ENCODE measurements at places on chromosomes 5 and 9. TPM values are rescaled to one million over a fixed set of nuclear protein-coding genes. Genes with fewer than 3 reads are reported as not detected.
A peak's percentile ranks its signal among the peaks of the same experiment; 100 is the strongest.

CAMK4 gene
- 3.5 TPM for total RNA-seq

IQGAP2 gene
- total RNA-seq: 1.9 TPM

ANKRD31 gene
- total RNA-seq: 0.07 TPM

IL33 gene
- total RNA-seq: not detected

IL13 gene
- not detected for total RNA-seq

GRCh38 chr9:93690618-93691017 is 114.2 kb downstream of the PHF2 start:
- DNase-seq: no peak

GRCh38 chr5:73300337-73301207 is 127.6 kb downstream of the TMEM174 start:
- no peak for DNase-seq

DNA sequence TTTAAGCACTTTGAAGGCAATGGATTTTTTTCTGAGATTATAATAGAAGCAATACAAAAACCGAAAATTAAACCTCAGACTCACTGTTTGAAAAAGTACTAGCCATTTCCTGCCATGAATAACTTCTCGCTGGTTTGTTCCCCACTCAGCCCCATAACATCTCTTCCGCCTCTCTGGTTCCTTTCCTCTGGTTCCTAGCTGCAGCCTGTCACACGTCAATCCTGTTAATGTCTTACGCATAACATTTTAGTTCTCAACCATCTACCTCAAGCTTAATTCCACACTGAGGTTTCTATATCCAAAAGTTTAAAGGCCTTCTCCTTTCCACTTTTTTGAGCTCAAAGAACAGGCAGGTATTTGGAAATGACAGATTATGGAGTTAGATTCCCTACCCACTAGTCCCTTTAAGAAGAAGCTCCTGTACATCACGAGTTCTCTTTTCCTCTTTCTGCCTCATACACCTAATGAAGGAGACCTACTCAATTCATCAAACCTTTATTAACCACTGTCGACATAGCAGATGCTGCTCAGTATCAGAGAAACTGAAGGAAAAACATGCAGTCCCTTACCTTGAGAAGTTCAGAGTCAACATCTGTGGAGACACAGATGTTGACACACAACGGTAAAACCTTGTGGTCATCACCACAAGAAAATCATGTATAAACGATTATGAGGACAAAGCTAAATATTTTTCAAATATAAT is 243.0 kb upstream of the PTGER4 start:
- no peak for DNase-seq

DNA sequence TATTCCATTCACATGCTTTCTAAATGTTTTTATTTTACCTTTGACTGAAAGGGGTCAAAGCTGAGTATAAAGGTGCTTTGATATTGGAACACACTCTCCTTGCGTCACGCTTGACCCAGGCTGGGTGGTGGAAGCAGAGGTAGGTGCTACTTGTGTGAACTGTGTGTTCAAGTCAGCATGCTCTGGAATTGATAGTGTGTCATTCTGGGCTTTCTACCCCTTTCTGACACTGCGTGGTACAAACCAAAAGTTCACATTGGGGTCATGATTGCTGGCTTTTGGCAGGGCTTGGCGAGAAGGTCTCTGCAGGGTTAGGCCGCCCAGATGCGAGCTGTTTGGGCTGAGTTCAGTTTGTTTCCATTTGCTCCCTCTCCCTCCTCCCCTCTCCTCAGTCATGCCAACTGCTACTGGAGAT is 131.8 kb downstream of the ADAMTSL1 start:
- no peak for DNase-seq

- no peak for DNase-seq
Observed at GRCh38 chr9:128160603-128160987, 530 bp downstream of the BBLN start.

- no peak for DNase-seq
Observed at GRCh38 chr9:131277287-131277909, 1.1 kb upstream of the FAM78A start.

- DNase-seq: no peak
Observed at GRCh38 chr5:117681431-117682254, 1107.0 kb upstream of the SEMA6A start.

DNA sequence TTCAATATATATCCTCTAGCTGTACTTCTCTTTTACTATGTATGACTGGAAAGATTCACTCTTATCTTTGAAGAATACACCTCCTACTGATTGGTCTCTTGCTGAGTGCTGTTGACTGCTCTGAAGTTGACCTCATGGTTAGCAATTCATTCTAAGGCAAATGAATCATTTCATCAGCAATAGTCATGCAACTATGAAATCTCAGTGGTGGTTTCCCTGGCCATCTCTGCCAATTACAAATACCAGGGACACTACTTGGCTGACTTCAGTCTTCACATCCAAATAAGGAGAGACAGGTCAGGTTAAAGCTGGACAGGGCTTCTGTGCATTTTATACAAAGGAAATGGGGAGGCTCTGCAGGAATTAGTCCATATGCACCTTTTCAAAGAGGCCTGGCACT is 333.5 kb upstream of the ACTBL2 start:
- peak; percentile 99 for DNase-seq

DNA sequence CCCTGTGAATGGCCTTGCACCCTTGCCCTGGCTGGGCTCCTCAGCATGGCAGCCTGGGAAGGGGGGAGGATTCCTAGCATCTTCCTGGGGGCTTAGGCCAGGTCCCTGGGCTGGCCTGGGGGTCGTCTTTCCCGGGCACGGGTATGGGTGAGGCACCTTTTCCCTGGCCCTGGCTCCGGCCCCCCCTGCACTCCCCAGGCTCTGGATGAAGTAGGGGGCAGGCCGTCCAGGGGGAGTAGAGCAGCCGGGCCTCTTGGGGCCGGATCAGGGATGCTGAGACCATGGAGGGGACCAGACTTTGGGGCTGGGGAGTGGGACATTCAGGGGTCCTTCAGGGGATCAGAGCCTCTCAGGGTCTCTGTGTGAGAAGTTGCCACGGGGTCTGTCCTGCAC is 6.6 kb downstream of the RXRA start:
- no peak for DNase-seq

- DNase-seq: no peak
Observed at GRCh38 chr5:149644629-149645028, 63.3 kb downstream of the ARHGEF37 start.

- DNase-seq: no peak
Observed at GRCh38 chr5:78837836-78838235, 147.3 kb downstream of the ARSB start.

DNA sequence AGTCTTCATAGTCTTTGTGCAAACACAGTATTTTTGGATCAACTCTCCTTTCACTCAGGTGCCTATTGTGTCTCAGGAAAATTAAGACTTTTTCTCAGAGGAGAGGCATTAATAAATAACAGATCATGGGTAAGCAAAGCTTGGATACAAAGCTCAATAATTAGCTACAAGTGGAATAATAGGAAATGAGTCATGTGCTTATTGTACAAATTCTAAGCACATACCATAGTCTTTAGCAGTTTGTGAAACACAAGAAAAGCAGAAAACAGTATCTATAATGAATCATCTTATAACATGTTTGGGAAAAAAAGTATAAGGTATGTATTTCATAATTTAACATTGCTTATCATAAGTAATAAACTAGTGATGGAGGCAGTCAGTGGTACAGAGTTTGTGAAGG is 477.0 kb downstream of the CDH10 start:
- peak; percentile 2 for DNase-seq

DNA sequence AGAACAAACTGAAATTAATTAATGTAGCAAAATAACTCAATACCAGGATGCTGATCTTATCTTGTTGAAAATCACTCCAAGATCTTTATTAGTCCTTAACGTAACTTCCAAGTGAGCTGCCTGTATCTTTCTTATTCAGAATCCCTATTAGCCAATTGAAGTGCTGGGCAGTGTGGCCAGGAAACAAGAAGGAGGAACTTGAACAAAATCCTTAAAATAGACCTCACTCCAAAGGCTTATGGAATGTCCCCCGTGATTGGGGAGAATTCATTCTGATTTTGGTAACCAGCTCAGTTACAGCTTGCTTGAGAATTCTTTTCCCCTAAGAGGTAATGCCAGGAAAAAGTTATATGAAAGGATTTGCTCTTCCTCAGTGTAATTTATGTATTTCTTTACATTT is 171.0 kb downstream of the DEPDC1B start:
- DNase-seq: no peak

DNA sequence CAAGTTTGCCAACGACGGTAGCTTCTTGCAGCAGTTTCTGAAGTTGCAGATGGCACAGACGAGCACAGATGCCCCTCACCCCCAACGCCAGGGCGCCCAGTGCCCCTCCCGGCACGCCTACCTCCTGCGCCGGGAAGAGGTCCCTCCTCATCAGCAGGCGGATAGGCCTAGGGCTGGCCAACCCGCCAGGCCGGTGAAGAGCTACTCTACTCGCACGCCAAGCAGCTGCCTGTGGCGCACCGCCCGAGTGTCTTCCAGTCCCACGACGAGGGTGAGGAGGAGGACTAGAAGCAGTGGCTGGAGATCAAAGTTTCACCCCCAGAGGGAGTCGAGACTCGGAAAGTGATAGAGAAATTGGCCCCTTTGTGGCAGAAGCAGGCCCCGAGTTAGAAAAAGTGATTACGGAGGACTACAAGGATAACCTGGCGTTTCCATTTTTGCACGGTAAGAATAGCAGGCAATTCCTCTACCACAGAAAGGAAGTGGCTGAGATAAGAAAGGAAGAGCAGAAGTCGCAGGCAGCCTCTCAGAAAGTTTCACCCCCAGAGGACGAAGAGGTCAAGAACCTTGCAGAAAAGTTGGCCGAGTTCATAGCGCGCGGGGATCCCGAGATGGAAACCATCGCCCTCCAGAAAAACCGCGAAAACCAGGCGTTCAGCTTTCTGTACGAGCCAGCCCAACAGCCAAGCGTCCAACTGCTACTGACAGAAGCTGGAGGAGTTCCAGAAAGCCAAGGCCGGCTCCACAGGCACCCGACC is 170.4 kb downstream of the HINT1 start:
- no peak for DNase-seq
